ENCODE measurements at places on chromosomes 2 and 18. TPM values are rescaled to one million over a fixed set of nuclear protein-coding genes. Genes with fewer than 3 reads are reported as not detected.

PPP1R1C gene
- polyA plus RNA-seq = 4.9 TPM

DNA sequence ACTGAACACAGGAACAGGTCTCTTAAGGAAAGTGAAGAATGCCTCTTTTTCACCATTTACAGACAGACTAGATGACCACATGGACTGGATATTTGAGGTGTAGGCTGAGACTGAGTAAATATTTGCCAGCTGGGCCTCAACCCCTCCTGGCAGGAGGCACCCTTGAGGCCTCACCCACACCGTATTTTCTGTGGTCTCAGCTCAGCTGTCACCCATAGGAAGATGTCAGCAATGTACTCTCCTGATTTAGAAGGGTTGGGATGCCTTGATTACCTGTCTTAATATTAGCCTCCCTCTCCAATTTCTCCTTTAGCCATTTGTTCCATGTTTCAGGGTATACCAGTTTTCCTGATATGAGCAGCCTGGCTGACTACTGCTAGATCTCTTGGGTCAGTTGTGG, 20.3 kb downstream of the ADCYAP1 start:
- DNase-seq = no peak

GRCh38 chr2:86453836-86454235, 12.7 kb downstream of the KDM3A start:
- peak; percentile 84 for DNase-seq

DNA sequence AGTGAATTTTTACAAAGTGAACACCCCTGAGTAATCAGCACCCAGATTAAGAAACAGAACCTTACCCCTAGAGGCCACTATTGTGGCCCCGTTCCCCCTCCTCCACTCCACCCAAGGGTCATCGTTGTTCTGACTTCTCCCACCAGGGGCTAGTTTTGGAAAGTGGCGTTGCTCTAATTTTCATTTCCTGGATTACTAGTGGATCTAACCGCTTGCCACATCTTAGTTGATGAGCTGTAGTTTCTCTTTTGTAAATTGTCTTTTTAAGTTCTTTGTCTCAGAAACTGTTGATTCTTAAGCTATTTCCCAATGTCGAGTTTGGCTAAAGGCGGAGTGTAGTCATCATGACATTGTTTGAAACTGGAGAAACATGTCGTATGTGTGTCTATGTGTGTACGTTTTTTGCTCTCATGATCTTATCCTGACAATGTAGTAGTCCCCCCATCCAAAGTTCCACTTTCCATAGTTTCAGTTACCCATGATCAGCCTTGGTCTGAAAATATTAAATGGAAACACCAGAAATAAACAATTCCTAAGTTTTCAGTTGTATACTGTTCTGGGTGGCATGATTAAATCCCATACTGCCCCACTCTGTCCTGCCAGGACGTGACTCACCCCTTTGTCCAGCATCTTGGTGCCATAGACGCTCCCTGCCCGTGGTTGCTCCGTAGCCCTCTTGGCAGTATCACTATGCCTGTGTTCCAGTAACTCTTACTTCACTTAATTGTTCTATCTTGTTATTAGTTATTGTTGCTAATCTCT, 71.0 kb upstream of the SP3 start:
- peak; percentile 34 for DNase-seq

DNA sequence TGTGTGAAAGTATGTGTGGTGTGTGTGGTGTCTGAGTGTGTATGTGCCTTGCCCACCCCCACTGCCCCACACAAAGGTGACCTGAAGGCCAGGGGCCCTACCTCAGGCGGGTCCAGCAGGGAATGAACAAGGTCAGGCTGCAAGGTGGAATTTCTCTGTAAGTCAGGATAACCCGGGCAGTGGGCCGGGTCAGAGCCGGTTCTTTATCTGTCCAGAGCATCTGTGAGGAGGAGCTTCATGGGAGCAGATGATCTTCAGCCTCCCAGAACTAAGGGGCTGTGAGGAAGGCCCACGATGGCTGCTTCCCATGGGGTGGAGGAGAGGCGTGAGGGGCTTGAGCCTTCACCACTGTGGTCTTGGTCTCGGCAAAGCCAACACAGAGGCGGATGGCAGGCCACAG, 150.3 kb downstream of the TFCP2L1 start:
- no peak for DNase-seq

- DNase-seq = no peak
Measured at GRCh38 chr2:26172871-26173775, at the start of gene GAREM2. Gene GAREM2 (plus strand): TSS chr2:26173088. CDS start chr2:26173221, 133 bp downstream.

DNA sequence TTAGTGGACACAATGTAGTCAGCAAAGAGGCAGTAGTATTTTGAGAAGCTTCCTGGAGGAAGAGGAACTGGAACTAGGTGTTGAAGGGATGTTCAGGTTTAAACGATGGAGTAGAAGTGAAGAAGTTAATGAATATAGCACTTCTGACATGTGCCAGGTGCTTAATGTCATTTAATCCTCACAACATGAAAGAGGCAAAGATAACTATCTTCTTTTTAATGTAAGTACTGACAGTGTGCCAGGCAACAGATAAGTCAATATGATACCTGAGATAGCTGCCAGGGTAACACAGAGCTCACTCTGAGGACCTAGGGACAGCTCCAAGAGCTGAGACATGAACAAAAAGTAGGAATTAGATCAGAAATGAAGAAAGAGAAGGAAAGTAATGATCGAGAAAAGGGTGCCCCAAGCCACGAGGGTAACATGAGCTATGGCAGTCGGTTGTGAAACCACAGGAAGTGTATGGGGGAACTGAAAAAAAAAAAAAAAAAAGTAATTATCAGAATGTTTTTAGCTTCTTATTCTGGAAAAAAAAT, 140.7 kb downstream of the RNF144A start:
- DNase-seq = no peak

- DNase-seq = no peak
Measured at GRCh38 chr2:27566628-27567027, 16.2 kb upstream of the ZNF512 start.

DNA sequence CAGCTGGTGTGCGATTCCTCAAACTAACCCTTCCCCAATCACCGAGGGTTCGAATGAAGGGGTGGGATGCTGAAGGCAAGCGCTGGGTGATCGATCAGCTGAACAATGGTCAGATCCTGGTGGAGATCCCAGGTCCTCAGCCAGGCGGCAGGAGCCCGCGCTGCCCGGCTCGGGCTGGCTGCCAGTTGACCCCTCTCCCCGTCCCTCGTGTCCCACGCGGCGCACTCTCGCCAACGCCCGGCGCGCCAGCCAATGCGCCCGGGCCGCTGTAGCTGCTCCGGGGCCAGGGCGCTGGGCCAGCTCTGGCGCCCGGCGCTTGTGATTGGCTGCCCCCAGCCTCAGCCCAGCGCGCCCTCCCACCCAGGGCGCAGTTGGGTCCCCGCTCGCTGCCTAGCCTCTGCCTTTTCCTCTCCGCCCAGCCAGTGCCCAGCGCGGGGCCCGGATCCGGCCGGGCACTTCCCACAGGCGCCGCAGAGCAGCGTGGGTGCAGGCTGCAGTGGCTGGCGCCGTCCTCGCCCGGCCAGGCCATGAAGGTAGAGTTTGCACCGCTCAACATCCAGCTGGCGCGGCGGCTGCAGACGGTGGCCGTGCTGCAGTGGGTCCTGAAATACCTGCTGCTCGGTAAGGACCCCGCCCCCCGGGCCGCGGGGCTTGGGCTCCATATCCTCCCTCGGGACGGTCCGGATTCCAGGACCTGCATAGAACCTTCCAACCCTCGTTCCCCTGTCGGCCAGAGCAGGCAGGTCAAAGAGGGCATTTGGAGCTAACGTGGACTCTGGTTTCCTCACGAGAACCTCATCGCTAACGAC, at the start of gene MOGAT1:
MOGAT1 (plus strand) TSS at position 400 of the 809 bp plus-strand sequence; CDS start at position 528, 128 bp downstream.
- DNase-seq = peak; percentile 58

Data from heart right ventricle (tissue), 16 donors.